Adipocyte (in vitro differentiated cells): ENCODE measurements at places on chromosomes 4 and X.

GRCh38 chr4:94974773-94975172 lies 217.0 kb downstream of the BMPR1B start:
- peak; percentile 71 for DNase-seq

GRCh38 chr4:151725087-151725486 lies 35.7 kb downstream of the GATB start:
- DNase-seq: no peak

- DNase-seq: no peak
These were observed 64.7 kb downstream of the NBDY start for GRCh38 chrX:56793521-56794320.

DNA sequence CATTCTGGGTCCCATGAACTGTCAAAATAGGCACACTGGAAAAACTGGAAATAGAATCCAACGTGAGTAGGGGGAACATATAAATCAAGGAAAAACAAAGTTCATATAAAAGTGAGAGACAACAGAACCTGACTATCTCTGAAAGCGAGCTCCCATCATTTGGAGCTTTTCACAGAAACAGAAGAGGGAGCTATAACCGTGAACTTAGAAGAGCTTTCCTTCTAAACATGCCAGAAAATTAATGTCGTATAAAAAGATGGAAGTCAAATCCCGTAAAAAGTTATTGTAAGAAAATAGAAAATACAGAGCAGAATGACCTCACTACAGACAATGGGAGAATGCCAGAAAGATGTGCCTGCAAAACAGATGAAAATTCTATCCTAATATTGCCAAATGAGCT lies 23.9 kb upstream of the HSD17B10 start:
- no peak for DNase-seq

GRCh38 chr4:42350611-42351182 lies 46.6 kb upstream of the SHISA3 start:
- DNase-seq: no peak

GRCh38 chrX:142249721-142250120 lies 44.6 kb upstream of the MAGEC2 start:
- DNase-seq: no peak

GRCh38 chr4:60216752-60217151 lies 983.4 kb upstream of the ADGRL3 start:
- peak; percentile 71 for DNase-seq

DNA sequence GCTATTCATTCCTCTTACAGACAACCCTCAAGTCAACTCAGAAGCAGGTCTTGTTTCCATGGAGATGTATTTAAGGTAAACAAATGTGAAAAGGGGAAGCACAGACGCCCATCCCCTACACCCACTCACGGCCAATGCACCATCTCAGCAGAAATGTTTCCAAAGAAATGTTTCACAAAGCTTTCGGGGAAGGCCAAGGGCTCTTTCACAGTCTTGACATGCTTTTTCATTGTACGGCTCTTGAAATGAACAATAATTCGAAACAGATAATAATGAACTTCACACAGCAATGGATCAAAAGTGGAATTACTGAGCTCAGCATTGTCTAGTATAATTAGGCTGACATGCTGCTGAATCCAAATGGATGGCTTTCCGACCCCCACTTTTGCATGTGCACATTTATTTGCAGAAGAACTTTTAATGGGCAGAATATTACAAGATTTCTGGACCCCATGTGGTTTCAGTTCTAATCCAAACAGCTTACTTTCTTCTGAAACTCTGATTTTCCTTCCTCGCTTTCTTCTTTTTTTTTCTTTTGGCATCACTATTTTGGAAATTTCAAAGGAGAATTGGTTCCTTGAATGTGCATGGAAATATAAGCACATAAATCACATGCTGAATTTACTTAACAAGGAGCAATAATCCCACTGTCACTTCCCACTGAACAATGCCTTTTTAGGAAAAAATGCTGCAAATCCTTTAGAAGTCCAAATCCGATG lies 160.9 kb downstream of the SMIM20 start:
- DNase-seq: no peak

DNA sequence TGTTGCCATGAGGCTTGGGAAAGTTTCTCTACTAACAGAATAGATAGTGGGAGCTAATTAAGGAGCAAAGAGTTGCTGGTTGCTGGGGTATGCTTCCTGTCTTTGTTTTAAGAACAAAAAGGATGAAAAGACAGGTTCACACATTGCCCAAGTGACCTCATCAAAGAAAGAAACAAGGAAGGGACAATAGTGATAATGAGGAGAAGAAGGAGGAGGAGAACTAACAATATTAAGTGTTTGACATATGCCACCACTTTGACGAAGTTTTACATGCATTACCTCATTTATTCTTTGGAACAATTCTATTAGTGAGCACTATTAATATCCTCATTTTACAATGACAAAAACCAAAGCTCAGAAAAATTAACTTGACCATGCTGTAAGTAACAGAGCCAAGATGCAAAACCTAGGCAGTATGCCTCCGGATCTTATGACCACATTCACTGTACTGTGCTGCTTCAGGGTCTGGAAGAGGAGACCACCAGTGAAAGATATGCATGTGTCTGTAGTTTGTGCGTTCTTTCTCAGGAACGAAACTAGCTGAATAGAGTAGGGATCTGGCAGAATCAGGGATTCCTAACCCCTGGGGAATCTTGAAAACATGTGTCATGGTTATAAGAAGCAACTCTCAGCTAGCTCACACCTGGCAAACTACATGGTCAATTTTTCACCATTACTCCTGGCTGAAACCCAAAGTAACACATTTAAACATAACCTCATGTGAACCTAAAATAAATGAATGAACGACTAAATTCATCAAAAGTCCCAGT lies 83.8 kb downstream of the MOSPD2 start:
- DNase-seq: no peak

DNA sequence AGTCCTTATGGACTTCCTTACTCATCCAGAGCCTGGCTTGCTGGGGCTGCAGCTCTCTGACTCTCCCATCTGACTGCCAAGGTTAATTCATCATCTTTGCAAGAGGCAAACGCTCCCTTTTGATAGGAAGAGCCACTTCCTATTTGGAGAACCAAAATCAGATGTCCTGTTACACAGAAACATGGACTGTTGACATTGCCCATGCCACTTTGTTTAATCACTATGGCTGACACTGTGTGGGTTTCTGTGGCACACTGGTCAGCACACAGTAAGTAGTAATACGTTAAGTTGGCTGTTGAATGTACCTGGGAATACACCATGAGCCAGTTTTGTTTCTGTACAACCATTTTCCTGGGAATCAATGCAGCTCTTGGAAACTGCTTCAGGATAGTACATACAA lies 45.1 kb upstream of the TMEM33 start:
- DNase-seq: no peak

- peak; percentile 7 for DNase-seq
These were observed 100.9 kb downstream of the LIMCH1 start for GRCh38 chr4:41638866-41639265.

DNA sequence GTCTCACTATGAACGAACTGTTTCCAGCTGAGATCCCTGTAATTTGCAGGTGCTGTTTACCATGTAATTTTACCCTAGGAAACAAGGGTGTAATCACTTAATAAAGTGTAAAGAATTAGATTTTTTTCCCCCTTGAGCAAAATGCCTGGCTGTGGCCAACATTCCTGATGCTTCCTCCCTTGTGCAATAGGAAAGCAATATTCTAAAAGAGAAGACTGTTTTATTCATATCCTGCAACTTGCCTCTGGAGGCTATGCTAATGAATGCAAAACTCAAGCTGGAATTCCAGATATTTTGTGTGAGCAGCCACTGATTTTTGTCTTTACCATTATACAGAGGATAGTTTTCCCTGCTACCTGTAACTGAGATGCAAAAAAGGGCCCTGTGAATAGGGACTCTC lies 98.0 kb downstream of the AWAT2 start:
- DNase-seq: no peak

DNA sequence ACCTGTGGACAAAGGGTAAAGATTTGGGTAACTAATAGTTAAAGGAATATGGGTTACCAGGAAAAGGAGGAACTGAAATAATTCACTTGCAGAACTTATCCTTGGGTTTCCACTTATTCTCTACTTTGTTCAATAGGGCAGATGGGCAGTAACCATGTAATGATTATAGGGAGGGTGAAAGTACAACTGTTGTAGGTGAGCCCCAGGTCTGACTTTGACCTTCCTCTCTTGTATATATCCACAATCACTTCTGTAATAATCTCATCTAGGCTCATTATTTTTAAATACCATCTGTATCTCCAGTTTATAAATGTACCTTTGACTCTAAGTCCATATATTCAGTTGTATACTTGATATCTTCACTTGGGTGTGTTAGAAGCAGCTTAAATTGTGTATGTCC lies 32.1 kb downstream of the CXXC4 start:
- DNase-seq: no peak

DNA sequence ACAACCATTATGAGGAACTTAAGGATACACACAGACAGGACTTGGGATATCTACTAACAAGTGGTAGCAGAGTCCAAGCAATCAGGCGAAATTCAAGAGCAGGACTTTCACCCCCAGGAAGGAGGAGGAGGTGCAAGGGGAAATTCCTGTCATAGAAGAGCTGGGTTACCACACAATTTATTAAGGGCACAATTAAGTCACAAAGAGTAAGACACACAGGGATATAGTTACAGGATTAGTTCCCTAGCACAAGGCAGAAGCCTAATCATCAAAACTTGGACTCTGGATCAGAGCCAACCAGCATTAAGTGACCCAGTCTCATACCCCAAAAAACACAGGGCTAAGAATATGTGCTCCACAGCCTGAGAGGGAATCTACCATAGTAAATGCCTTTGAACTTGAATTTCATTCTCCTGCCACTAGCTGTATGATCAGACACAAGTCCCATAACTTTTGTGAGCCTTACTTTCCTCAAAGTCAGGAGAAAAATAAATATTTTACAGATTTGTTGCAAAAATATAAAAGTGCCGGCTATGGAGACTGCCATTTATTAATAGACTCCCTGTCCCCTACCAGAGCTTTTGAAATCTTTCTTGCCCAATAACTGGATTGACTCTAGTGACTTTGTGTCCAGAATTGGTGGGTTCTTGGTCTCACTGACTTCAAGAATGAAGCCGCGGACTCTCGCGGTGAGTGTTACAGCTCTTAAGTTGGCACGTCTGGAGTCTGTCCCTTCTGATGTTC lies 87.0 kb downstream of the SYNPO2 start:
- DNase-seq: no peak

GRCh38 chr4:110216129-110216528 lies 17.7 kb upstream of the ELOVL6 start:
- DNase-seq: no peak

DNA sequence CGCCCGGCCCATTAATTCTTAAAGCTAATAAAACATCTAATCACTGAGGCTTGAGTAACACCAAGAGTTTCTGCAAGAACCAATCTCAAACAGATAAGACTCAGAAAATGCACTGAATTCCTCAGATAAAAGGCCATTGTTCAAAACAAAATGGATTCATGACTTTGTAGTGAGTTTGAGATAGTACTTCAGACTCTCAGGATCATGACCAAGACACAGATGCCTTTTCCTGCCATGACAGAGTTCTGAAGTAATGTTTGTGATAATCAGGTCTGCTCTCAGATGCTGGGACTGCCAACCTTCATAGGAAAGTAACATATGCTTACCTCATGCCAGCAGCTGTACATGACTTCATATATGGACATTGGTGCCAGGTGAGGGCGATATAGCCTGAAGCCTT lies 54.6 kb downstream of the NIPAL1 start:
- DNase-seq: no peak

DNA sequence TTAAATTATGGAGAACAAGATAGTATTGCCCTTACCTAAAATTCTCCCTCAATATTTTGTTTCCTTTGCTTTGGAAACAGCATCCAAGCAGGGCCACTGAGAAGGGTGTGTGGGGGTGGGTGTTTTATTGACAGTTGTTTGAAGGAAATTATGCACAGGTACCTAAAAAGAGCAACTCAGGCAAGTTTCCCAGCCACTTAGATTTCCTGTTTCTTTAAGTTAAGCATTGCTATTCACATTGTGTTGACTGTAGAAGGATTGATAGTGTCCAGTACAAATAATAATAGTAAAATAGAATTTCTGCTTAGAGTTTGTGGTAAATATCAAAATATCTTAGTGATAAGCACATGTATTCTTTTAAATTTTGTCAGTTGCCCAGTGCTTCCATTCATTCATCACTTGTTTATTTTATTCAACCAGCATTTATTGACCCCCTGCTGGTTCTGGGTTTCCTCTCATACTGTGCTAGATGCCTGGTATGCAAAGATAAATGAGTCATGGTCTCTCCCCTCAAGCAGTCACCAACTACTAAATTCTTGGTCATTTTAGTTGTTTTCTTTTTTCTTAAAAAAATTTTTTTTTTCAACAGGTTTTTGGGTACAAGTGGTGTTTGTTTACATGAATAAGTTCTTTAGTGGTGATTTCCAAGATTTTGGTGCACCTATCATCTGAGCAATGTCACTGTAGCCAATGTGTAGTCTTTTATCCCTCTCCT lies 50.0 kb downstream of the GALNT7 start:
- DNase-seq: peak; percentile 51

DNA sequence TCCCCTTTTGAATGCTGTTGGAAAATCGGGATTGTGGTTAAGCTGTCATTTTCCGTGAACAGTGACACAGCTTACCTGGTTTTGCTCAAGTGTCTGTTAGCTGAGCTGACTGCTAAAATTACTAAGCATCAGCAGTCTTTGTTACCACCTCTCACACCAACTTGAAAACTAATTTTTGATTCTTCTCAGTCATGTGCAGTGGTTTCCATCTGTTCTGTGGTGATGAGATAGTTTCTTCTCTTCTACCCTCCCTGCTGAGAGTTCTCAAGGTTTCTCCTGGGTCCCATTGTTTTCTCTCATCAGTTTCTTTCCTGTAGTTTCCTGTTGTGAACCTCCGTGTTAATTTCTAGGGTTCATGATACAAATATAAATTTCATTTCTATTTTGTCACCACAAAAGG lies 225.6 kb downstream of the ARHGAP10 start:
- DNase-seq: no peak

DNA sequence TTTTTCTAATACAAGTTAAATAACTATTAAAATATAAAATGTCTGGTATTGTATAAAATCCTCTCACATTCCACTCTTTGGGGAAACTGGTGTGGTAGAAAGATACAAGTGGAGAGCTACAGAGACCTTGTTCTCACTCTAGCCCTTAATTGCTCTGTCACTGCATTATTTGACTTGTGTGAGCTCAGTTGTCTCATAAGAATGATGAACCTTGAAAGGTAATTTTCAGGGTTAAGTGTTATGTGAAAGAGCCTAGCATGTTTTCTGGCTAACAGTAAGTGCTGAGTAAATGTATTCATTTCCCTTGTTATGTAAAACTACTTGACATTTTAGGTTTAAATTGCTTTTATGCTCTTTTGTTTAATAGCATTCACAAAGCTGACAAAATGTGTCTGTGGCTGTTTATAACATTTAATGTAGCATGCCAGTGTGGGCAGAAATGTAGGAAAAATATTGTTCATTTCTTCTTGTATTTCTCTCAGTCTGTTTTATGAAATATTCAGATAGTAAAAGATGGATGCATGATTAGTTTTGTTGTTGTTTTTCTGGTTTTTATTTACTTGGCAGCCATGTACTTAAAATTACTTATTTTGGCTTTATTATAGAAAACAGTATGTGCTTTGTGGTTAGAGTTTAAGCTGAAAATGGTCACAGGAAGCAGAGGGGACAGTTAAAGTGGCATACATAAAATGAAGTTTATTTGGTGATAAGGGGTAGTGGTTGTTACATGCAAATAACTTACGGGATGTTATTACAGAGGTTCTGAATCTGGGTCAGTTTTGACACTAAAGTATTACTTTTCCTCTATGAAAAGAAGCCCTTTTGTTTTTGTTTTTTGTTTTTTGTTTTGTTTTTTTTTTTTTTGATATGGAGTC lies 29.2 kb downstream of the SLAIN2 start:
- no peak for DNase-seq
